ENCODE measurements at places on chromosomes 3 and 15.
A peak's percentile ranks its signal among the peaks of the same experiment; 100 is the strongest.

DNA sequence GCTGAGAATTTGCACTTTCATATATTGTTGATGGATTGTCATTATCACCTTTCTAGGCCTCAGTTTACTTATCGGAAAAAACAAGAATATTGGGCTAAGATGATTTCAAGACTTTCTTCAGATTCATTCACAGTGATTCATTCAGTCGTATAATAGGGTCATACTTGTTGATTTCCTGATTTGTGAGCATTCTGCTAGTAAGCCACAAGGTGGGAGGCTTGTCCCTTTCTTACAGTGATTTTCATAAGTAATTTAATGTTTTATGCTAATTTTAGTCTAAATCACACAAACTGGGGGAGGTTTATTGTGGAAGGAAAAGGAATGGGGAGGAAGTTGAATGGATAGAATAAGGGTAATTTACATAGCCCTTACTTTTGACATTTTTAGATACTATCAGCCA, 126.8 kb upstream of the GOLGA6L4 start:
- no peak for DNase-seq

GRCh38 chr15:93243573-93243972, 154.6 kb upstream of the RGMA start:
- DNase-seq: no peak

GRCh38 chr3:188889054-188889491, 282.7 kb upstream of the TPRG1 start:
- DNase-seq: no peak

DNA sequence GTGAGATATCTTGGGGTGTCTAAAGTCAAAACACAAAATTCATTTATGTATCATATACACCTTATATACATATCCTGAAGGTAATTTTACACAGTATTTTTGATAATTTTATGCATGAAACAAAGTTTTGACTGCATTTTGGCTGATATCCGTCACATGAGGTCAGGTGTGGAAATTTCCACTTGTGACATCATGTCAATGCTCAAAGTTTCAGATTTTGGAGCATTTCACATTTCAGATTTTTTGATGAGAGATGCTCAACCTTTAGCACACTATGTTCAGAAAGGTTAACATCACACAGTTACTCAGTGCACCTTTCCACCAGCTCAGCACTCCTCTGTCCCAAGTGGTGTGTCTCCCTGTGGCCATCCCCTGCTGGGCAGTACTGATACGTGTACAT, 37.7 kb upstream of the CPB1 start:
- DNase-seq: no peak

- no peak for DNase-seq
These were observed 469.4 kb upstream of the ATP11B start for GRCh38 chr3:182323898-182324297.

DNA sequence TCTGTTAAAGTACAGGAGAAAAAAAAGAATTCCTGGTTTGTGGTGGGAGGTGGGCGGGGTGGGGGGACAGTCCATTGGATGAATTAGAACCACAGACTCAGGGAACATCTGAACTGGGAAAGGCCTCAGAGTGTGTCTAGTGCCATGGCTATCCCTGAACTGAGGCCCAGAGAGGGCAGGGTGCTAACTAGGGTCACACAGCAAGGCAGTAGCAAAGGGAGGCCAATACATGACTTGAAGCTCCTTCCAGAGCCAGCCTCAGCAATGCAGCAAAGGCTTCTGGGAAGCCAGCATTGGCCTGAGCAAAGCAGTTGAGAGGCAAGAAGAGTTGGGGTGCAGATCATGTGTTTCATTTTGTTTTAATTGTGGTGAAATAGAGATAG, 85.4 kb downstream of the SMAD6 start:
- DNase-seq: peak; percentile 6

DNA sequence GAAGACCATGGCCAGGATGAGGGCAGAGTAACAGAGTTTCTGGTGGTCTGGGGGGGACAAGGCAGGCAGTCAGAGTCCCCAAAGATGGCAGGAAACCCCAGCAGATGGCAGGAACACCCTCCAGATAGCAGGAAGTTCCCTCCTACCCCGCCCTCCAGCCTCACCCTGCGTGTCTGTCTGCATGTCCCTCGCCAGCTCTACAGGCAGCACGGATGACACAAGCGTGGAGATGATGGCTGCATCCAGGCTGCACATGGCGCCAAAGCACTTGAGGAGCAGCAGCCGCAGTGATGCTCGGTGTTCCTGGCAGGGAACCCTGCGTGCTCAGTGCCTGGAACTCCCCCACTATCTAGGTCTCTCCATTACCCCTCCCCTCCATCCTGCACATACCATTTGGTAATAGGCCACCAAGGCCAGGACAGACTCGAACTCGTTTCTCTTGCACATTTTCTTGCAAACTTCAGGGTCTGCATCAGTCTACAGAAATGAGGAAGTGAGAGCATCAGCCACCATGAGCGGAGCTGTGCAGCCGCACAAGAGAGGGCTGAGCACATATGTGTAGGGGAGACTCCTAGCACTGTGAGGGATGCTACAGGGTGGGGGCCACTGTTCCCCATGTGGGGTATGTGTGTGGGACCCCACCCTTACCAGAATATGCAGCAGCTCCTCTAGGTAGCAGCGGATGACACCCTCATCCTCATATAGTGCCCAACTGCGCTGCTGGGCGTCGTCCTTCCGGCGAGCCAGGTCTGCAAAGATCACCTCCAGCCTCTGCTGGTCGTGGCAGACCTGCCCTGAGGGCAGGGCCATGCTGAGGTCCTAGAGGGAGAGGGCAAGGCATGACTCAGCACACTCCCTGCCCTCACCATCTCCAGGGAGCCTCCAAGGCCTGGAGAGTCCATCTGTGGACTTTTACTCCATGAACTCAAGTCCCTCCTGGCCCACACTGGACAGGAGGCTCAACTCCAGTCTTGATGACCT, 6.0 kb downstream of the NCKIPSD start:
- DNase-seq: no peak

GRCh38 chr3:61574854-61575253, 13.5 kb downstream of the PTPRG start:
- DNase-seq: no peak

GRCh38 chr3:152043620-152044019, 170.2 kb downstream of the SUCNR1 start:
- no peak for DNase-seq
